ENCODE measurements at places on chromosomes 1 and 21.

GRCh38 chr1:117110774-117111173, 10.8 kb downstream of the TRIM45 start:
- no peak for DNase-seq

DNA sequence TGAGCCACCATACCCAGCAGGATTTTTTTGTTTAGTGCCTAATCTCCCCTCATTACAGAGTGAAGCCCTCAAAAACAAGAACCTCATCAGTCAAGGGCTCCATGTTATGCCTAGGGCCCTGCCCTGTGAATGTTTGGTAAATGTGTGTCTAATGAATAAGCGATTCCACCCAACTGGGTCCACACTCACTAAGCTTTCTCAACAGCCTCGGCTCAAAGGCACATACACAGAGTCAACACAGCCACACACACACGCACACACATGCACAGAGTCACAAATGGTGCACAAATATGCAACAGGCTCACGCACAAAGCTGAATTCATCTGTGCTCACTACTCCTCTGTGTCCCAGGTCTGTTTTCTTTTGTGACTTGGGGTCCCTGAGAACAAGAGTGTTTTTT, 11.7 kb upstream of the SYNC start:
- DNase-seq = no peak

DNA sequence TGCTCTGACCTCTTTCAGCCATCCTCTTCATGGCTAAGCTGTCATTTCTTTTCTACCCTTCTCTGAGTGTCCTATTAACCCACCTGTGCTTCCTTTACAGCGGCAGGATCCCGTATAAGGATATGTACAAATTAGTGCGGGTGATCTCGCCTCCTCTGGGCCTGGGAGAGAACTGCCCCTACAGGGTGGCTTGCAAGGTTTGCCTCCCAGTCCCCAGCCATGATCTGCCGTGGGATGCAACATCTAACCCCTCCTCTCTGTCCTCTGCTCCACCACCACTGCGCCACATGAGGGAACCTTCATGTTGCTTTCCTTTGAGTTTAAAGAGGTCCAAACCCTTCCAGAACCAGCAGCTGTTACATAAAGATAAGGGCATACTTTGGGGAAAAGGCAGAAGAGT, 282.2 kb downstream of the ZNF648 start:
- no peak for DNase-seq

GRCh38 chr1:37699147-37699546, 6.8 kb downstream of the CDCA8 start:
- DNase-seq = no peak

- DNase-seq = no peak
Measured at GRCh38 chr1:156148216-156148615, 5.2 kb upstream of the SEMA4A start.

GRCh38 chr1:33641104-33641830, 168.8 kb downstream of the ZSCAN20 start:
- DNase-seq = no peak

GRCh38 chr1:88773540-88774150, 89.6 kb downstream of the PKN2 start:
- DNase-seq = no peak

DNA sequence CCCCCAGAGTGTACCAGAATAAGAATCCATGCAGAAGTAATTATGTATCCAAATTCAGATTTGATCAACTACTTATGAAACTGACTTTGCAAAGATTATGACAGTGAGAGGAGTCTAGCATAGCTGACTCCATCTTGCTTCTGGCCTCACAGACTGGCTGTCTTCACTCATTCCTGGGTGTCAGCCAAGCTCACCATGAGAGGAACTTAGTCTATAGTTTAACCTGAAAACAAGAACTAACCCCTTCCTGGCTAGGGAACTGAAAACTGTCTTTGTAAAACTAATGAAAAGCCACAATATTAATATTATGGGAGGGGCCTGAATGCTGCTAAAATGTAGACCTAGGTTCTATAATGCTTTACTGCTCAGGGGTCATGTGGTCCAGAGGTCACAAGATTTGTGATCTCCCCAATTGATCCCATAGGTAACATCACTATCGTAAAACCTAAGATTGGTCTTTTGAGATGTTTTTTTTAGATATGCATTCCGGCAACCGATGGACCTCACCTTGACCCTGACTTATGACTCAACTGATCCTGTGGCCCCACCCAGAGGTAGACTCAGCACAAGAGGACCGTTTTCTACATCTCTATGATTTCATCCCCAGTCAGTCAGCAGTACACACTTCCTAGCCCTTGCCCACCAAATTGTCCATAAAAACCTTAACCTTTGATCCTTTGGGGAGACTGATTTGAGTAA, 55.2 kb downstream of the ATP1B1 start:
- no peak for DNase-seq

DNA sequence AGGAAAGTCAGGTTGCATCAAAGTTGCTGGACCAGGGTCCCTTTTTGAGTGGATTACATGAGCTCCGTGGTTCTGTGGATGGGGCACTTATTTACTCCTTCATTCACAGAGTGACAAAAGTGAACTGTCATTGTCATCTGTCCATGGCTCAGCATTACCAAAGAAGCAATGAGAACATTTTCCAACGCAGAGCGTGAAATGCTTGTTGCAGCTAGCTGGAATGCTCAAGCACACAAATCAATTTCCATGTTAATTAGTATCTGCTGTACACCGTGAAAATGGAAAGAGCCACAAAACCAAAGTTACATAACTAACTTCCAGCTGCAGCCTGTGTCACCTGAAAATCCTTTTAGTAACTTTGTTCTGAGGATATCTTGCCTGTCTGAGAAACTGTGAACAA, 78.9 kb downstream of the MT1HL1 start:
- no peak for DNase-seq

- no peak for DNase-seq
Measured at GRCh38 chr1:210608767-210609166, 280.1 kb downstream of the HHAT start.

- no peak for DNase-seq
Measured at GRCh38 chr1:94413311-94413710, 4.9 kb upstream of the ABCD3 start.

GRCh38 chr1:85121744-85122143, 73.4 kb upstream of the MCOLN3 start:
- DNase-seq = no peak

DNA sequence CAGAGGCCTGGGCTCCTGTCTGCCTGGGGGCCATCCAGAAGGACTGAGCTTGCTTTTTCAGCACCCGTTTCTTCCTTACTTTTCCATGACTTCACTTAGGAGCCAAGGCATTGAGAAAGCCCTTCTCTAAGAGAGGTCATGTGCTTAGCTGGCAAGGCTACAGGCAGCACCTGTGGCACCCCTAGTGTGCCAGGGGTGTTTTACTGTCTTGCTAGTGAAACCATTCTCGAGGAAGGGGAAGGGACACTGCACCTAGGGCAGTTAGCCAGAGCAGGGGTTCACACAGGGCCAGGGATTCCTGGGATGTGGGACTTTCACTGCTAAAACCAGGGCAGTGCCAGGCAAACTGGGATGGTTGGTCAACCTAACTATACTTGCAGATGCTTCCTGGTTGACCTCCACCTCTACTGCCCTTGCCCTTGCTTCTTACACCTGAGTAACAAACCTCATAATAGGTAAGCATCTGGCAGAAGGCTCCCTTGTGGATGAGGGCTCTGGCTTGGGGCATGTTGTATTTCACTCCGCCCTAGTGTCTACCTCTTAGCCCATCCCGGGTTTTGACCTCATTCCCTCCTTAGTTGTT, 69.2 kb downstream of the NOS1AP start:
- DNase-seq = no peak

DNA sequence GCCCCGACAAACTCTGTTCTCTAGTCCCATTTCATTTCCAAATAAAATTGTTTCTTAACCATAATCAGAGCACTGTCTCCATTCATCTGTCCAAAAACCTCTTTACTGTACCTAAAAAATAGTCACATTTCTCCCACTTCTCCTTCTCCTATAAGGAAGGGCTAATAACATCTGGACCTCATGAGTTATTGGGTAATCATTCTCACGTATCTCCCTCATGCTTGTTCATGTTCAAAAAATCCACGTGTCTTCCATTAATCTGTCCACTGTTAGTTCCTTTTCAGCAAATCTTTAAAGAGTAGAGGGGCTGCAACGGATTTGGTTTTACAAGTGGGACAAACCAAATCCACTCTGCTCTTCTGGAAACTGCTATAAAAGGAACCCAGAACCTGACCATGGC, 1418.8 kb downstream of the MRPL39 start:
- peak; percentile 51 for DNase-seq

DNA sequence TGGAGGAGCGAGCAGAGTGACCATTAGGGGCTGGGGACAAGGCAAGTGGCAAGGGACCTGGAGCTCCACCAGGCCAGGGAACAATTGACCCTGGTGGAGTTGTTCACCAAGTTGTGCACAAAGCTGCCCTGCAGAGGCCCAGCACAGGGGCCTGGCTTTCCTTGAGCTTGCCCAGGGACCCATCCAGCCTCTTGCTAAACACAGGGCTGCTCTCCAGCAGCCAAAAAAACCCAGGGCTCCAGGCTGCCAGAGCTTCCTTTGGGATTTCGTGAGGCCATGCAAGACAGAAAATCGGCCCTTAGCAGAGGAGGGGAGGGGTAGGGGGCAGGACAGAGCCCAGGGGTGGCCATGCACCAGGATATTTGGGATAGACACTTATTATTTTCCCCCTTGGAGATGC, 32.6 kb downstream of the LRP8 start:
- DNase-seq = no peak

DNA sequence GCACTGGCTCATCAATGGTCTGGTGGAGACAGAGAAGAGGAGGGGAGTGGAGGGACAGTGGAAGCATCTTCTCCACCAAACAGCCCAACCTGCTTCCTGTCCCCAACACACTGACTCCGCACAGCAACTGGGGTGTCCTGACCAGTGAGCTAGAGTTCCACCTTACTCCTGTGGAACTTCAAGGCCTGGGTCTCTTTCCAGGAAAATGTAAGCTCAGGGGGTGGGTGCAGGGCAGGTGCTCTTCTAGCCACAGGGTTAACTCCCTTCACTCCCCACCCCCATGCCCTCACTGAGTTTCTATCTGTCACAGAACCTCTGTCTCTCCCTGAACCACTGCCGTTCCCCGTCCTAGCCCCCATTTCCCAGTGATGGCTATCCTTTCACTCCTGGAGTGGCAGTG, 876 bp downstream of the MOB3C start:
- DNase-seq = no peak

DNA sequence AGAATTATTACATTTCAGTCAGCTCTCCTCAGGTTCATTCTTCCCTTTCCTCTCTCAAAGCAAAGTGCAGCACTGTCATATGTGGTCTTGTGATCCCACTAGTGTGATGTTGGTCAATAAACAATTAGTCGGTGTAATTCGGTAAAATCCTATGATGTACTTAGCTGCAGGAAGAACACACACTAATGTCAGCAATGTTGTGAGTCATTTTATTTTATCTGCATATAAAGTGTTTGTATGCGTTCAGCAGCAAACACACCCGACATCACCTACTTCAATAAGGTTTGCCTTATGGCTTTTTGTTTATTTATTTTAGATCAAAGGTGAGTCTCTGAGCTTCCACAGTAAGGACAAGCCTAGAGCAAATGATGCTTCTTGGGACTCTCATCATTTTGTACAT, 47.8 kb downstream of the PTPN14 start:
- no peak for DNase-seq

DNA sequence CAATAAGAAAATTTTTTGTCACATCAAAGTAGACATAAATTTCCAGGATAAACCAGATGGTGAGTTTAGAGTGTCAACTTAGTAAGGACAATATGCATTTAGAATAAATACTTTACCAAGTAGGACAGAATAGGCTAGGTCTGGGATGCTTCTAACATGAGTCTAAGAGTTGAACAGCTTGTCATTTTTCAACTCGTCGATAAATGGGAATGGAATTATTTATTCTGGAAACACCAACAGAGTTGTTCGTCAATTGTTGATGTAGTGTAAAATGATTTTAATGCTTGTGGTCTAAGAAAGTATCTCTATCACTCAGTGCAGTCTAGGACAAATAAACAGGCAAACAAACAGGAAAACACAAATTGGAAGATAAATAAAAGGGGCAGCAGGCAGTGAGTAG, 358.4 kb upstream of the ST6GALNAC5 start:
- no peak for DNase-seq

- no peak for DNase-seq
Measured at GRCh38 chr1:236394879-236395229, 768 bp downstream of the EDARADD start.

DNA sequence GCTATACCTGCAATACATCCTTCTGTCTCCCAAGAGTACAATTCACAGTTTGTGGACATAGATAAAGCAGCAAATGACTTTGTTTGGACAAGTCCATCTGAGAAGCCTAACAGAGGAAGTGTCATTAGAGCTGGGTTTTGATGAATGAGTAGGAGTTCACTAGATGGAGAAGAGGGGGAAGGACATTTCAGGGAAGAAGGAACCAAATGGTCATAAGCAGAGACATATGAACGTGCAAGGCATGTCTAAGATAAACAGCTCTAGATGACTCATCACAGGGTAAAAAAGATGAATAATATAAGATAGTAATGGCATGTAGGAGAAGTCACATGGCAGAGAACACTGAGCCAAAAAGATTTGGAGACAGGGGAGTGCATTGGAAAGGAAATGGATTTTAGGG, 54.5 kb downstream of the HMGB4 start:
- peak; percentile 44 for DNase-seq

DNA sequence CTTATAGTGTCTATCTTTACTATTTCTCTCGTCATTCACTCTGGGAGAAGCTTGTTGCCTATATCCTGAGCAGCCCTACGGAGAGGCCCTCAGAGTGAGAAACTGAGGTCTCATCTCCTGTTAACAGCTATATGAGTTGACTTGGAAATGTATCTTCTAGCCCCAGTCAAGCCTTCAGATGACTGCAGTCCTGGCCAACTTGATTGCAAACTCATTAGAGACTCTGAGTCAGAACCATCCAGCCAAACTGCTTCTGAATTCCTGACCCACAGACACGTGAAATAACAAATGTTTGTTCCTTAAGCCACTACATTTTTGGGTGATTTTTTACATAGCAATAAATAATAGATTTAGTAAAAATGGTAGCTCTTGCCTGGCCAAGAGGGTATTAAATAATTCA, 3.9 kb upstream of the ZBED6 start:
- no peak for DNase-seq

DNA sequence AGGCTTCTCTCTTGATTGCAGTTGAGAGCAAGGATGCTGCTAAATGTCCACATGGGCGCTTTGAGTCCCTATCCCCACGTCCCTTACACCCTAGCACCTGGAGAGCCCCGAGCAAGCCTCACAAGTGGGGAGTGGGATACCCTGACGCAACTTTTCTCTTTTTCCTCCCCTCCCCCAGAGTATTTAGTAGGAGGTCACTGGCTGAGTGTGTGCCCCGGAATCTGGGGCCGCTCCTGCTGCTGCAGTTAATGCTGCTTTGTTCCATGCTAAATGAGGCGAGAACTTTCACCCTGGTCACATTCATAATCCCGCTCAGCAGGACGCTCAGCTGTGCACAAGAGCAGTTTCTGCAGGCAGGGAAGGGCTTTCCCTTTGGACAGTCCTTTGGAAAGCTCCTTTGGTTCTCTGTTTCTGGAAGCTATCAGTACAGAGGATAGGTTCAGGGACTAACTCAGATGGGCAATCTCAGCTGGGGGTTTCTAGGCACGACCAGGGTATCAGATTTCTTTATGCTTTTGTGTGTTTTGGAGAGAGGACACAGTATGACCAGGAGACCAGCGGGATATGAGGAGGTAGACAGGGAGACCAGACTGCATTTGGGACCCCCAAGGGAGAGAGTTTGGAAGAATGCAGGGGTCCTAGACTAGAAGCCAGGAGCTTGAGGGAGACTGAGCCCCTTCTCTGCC, 75.9 kb downstream of the NOS1AP start:
- DNase-seq = no peak

Data from fibroblast of skin of left biceps (primary cell).